Stimulated activated CD4-positive, alpha-beta T cell treated with anti-CD3 and anti-CD28 coated beads, Interleukin-4, amount 100 ng/mL, for 1 hour (primary cell): ENCODE measurements at places on chromosomes 4 and X.

- no peak for DNase-seq
Measured at GRCh38 chrX:40827331-40827730, 92.0 kb upstream of the MED14 start.

GRCh38 chrX:79161655-79162054 is 17.2 kb downstream of the GPR174 start:
- no peak for DNase-seq

- no peak for DNase-seq
Measured at GRCh38 chr4:14043203-14043602, 415.7 kb upstream of the BOD1L1 start.

DNA sequence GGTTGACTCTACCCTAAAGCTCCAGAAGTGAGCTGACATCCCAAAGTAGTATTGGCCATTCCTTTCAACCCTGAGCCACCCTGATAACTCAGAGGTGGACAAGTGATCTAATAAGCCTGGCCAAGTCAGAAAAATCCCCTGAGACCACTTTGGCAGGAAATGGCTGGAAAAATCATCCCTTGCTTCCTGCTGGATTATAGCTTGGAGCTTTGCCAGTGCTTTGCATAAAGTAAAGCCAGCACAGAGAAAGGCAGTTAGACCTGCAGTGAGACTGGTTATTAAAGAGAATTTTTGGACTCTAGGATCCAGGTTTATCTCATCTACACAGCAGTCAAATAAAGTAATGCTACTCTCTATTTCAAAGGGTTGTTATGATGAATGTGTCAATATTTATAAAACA is 6.4 kb downstream of the CXCL3 start:
- no peak for DNase-seq

DNA sequence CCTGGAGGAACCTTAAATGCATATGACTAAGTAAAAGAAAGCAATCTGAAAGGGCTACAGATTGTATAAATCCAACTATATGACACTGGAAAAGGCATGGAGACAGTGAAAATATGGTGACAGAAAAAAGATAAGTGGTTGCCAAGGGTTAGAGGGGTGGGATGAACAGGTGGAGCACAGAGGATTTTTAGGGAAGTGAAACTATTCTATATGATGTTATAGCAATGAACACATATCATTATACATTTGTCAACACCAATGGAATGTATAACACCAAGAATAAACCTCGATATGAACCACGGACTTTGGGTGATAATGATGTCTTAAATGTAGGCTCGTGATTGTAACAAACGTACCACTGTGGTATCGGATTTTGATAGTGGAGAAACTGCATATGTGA is 40.7 kb downstream of the NPY5R start:
- no peak for DNase-seq

- DNase-seq = no peak
Measured at GRCh38 chr4:140141210-140141835, 12.7 kb downstream of the MAML3 start.

- DNase-seq = no peak
Measured at GRCh38 chr4:84237008-84237407, 262.1 kb downstream of the NKX6-1 start.

DNA sequence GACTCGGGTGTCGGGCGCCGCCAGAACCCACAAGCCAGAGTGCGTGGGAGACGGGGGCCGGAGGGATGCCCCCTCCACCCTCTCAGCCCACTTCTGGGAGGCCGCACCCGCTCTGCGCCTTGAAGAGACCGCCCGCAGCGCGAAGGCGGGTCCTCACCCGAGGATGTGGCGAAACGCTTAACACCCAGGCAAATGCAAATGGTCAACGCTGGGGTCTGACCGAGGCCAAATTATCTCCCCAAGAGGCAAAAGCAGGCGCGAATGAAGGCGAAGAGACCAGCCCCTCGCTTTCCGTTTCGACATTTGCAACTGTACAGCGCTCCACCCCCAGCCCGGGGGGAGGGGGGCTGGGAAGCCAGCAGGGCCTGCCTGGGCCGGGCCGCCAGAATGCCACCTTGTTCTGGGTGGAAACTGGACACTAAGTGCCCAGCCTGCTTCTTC is 137.7 kb upstream of the ZIC3 start:
- no peak for DNase-seq
